ENCODE measurements at places on chromosomes 7 and 10.

- DNase-seq = peak; percentile 20
Measured at GRCh38 chr10:6409971-6410643, 170.0 kb downstream of the PRKCQ start.

DNA sequence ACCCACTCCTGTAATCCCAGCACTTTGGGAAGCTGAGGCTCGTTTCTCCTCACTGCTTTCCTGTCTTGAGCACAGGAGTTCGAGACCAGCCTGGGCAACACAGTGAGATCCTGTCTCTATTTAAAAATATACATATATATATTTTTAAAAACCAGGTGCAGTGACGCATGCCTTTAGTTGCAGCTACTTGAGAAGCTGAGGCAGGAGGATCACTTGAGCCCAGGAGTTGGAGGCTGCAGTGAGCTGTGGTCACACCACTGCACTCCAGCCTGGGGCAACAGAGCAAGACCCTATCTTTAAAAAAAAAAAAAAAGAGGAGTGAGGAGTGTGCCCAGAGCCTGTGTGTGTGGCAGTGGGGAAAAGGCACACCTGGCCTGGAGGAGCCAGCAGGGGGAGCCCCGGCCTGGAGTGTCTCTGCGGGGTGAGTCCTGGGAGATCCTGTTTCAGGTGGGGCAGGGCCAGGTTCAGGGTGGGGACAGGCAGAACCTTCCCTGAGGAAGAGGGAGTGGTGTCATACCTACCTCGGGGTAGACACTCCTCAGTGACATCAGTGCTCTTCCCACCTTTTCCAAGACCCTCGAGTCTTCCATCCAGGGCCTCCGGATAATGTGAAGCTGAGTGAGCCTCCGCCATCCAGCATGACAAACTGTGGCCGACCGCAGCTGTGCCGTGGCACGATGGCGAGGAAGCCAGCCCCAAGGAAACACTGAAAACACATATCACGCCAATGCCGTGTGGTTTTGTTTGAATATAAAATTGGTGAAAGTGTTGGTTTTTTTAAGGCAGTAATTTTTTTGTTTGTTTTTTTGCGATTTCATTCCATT lies 9.0 kb upstream of the ARPC1B start:
- DNase-seq = peak; percentile 55

GRCh38 chr7:4854916-4855315 lies 6.9 kb downstream of the PAPOLB start:
- no peak for DNase-seq

GRCh38 chr10:49225218-49225876 lies 37.2 kb upstream of the TMEM273 start:
- no peak for DNase-seq

DNA sequence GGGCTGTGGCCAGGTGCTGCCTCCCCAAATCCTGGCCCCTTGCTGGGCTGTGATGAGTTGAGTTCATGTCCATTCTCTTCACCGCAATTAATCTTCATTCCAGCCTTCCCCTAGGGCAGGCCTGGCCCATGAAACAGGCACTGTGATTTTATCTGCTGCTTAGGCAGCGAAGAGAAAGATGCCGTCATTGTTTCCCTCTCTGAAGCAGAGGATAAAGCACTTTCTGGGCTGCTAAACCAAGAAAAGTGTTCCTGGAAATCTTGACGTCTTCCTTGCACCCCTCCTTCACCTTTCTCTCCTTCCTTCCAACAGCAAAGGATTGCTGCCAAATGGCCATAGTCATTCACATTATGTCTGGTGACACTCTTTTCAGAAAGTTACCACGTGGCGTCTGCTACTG lies 265.9 kb downstream of the ZEB1 start:
- DNase-seq = no peak

- DNase-seq = no peak
Measured at GRCh38 chr7:46565253-46566096, 644.4 kb upstream of the IGFBP3 start.

DNA sequence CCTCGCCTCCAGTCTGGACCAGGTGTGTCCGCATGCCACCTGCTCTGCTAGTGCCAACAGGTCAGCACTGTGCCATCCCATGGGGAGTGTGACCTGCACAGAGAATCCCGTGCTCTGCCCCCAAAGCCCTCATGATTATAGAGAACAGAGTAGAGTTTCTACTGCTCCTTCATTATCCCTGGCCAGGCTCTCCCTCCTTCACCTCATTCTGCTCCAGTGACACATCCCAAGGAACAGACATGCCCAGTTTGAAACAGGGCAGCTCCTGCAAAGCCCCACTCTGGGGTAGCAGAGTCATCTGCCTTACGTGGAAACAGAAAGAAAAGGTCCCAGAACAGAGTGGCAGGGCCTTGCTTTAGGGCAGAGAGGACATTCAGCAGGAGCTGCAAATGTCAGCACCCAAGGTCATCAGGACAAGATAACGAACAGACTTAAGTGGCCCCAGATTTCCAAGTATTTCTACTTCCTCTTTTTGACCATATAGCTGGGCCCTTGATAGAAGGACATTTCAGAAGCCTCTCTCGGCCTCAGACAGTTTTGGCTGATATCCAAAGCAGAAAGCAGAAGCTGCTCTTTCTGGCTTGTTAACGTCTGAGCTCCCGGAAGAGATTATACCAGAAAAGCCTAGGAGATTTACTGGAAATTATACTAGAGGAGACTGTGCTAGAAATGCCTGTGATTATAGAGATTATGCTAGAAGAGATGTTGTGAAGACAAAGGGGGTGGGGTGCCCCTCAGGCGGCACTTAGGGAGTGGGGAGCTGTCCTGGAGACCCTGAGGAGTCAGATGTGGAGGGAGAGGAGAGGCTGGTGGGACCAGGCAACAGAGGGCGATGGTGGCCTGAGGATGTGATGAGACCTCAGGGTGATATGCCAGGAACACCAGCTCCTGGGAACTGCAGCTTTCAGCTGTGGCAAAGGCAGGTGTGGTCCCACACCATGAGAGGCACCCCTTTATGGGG lies 12.6 kb downstream of the TMEM176B start:
- DNase-seq = peak; percentile 89

GRCh38 chr10:11249152-11249807 lies 231.6 kb downstream of the CELF2 start:
- no peak for DNase-seq

DNA sequence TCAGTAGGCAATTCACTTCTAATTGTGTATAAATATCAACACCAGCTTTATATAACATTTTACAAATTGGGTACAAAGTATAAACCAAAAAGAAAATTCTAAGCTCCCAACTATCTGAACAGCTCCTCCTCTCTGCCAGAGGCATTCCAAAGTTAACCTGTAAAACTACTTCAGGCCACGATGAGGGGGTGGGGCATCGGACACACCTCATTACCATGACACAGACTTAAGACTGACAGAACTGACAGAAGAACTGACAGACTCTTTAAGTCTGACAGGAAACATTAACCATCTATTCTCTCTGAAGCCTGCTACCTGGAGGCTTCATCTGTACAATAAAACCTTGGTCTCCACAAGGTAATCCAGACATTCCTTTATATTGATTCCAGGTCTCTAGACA lies 12.3 kb downstream of the ESYT2 start:
- DNase-seq = no peak

GRCh38 chr7:148625342-148625741 lies 34.8 kb downstream of the C7orf33 start:
- no peak for DNase-seq

DNA sequence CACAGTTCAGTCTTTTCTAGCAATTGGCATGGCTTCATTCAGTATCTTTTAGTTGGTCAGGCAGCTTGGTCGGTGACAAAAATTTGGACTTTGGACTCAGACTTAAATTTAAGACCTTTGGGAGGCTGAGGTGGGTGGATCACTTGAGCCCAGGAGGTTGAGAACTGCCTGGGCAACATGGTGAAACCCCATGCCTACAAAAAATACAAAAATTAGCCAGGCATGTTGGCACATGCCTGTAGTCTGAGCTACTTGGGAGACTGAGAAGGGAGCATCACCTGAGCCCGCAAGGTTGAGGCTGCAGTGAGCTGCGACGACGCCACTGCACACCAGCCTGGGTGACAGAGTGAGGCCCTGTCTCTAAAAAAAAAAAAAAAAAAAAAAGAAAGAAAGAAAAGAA lies 19.5 kb upstream of the ITPRID1 start:
- no peak for DNase-seq

GRCh38 chr7:100157069-100157333 lies 1.5 kb downstream of the TRAPPC14 start:
- no peak for DNase-seq

GRCh38 chr7:20980668-20981264 lies 194.1 kb upstream of the SP8 start:
- DNase-seq = no peak

GRCh38 chr7:151315038-151315655 lies 26.5 kb upstream of the NUB1 start:
- DNase-seq = peak; percentile 87

GRCh38 chr7:135939261-135939812 lies 37.8 kb downstream of the MTPN start:
- peak; percentile 56 for DNase-seq
